ENCODE measurements at places on chromosomes 1 and 21. TPM values are rescaled to one million over a fixed set of nuclear protein-coding genes. Genes with fewer than 3 reads are reported as not detected.

The LDLRAD1 gene
- not detected for total RNA-seq

The SFPQ gene
- total RNA-seq: 104 TPM

The FCRL2 gene
- not detected for total RNA-seq

The GBP1 gene
- total RNA-seq: 42.5 TPM

The PPM1J gene
- total RNA-seq: 0.13 TPM

The TPTE gene
- total RNA-seq: not detected

DNA sequence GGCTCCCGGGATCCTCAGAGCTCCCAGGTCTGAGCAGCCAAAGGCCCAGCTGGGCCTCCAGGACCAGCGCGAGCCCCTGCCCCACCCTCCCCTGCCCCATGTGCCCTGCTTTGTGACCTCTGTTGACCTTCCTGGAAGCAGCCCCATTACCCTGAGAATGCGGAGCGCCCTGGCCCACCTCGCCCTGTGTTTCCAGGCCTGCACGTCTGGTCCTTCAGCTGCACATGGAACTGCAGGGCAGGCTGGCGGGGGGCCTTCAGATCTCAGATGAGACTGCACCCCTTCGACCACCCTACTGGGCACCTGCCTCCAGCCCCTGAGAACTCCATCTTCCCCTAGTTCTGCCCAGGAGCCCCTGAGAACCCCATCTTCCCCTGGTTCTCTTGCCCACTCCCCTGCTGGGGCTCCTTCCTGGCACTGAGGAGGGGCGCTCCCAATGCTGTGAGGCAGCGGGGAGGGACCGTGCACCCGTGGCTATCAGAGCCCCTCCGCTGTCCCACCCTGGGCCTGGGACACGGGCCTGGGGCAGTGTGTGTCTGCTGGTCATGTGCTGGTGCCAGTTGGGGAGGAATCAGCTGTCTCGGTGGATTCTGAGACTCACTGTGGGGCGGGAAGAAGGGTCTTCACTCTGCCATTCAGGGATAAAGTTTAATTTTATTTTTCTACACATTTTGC lies 25.1 kb downstream of the TMEM201 start:
- no peaks in the 10 kb centered on the region for H3K27me3 ChIP-seq
- no peaks in the 10 kb centered on the region for H3K4me1 ChIP-seq
- no peak overlapping the region for H3K27ac ChIP-seq
- DNase-seq: no peak

DNA sequence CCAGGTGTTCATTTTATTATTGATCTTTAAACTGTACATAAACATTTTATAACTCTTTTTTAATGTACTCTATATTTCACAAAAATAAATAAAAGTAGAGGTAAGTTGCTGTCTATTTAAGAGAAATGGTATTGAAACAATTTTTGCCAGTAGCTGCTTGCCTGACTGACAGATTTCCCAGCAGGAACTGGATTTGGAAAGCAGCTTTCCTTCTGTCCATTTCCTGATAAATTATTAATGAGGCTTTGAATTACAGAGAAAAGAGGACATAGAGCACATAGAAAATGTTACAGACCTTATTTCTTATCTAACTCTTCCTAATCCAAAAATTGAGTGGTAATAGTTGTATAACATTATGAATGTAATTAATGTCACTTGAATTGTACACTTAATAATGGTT lies 79.7 kb upstream of the BCL10 start:
- H3K4me1 ChIP-seq: peaks cover 62% of the 10 kb centered on the region
- H3K27me3 ChIP-seq: no peaks in the 10 kb centered on the region
- DNase-seq: no peak

DNA sequence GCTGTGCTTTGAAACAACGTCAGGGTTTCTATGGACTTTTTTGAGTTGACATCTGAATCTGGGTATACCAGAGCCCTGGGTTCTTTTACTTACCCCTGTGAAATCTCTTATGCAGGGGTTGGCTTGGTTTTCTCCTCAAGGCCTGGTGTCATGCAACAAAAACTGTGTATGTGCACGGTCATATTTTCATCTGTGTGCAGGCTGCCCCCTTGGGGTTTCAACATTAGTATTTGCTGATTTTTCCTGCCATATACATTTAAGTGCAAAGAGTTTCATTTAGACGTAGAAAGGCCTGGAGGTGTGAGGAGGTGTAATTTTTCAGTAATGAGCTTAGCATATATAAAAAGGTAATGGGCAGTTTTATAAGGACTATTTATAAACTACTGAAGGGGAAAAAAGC lies 22.0 kb upstream of the ZBTB18 start:
- H3K27me3 ChIP-seq: peaks cover 19% of the 10 kb centered on the region
- no peak overlapping the region for H3K27ac ChIP-seq
- no peaks in the 10 kb centered on the region for H3K4me1 ChIP-seq
- DNase-seq: peak; percentile 16
- no peaks in the 10 kb centered on the region for H3K36me3 ChIP-seq

DNA sequence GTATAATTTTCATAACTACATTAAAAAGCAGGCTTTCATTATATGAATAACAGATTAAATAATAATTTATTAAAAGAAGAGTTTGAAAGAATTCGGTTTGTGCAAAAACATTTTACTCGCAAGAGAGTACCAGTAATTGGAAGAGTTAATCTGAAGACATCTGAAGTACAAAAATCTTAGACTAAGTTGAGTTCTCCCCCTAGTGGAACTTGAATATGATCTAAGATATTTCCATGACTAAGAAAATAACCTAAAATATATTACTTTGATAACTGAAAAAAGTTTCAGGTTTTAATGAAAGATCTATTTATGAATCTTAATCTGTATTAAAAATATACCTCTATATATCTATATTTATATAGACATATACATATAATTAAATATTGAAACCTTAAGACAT lies 112.5 kb upstream of the GFI1 start:
- H3K4me3 ChIP-seq: no peak overlapping the region
- H3K27ac ChIP-seq: no peak overlapping the region
- no peaks in the 10 kb centered on the region for H3K36me3 ChIP-seq
- peak; percentile 72 for DNase-seq
- no peaks in the 10 kb centered on the region for H3K4me1 ChIP-seq

DNA sequence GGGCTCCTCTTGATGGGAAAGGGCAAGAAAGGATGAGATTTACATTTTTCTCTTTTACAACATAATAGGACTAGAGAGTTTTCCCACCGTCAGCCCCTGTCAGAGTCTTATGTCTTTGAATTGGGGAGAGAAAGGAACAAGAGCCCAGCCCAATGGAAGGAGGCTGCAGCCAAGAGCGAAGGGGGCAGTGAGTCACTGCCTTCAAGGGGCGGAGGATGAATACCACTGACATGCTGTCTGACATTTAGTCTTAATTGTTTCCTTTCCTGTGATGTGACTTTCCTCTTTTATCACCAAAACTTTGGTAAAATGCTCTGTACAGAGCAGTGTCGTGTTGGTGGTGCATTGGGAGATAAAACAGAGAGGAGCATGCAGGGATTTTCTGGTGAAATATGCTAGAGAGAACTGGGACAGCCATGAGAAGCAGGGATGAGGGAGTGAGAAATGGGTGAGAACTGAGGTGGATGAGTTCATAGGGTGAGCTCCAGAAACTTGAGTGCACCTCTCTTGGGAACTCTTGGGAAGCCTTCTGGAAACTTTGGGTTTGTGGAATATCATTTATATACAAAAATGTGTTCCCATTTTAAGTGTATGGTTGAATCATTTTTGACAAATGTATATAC lies 179.9 kb upstream of the FGGY start:
- peak overlapping the region; percentile 37 for H3K27ac ChIP-seq
- H3K4me3 ChIP-seq: 0 out of 2 replicates have a peak overlapping the region, but pooled peaks have one; percentile 5
- peak; percentile 75 for DNase-seq
- no peaks in the 10 kb centered on the region for H3K36me3 ChIP-seq
- H3K27me3 ChIP-seq: no peaks in the 10 kb centered on the region
- H3K4me1 ChIP-seq: peaks cover 20% of the 10 kb centered on the region

- no peaks in the 10 kb centered on the region for H3K36me3 ChIP-seq
- no peak overlapping the region for H3K27ac ChIP-seq
- H3K27me3 ChIP-seq: no peaks in the 10 kb centered on the region
- H3K4me3 ChIP-seq: no peak overlapping the region
- no peak for DNase-seq
Measured at GRCh38 chr1:188669728-188670382, 1807.8 kb downstream of the BRINP3 start.

DNA sequence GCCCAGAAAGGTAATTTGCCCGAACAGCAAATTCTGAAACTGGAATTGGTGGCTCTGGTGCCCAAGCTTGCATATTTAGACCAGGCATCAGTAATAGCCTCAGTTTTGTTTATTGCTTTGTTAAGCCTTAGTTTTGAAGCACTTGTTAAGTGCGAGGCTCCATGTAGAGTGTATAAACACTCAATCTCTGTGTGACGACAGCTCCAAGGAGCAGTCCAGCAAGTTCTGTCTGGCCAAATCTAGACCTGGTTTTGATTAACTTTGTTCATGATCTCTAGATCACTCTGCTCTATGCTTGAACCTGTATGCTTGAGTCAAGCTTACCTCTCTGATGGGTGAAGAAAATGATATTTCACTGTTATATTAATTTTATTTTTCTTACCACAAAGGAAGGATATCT lies 37.4 kb downstream of the DOP1B start:
- no peak overlapping the region for H3K27ac ChIP-seq
- H3K27me3 ChIP-seq: no peaks in the 10 kb centered on the region
- H3K36me3 ChIP-seq: no peaks in the 10 kb centered on the region
- no peak overlapping the region for H3K4me3 ChIP-seq

- no peak overlapping the region for H3K4me3 ChIP-seq
- no peaks in the 10 kb centered on the region for H3K27me3 ChIP-seq
- peaks cover 10% of the 10 kb centered on the region for H3K36me3 ChIP-seq
- peaks cover 37% of the 10 kb centered on the region for H3K4me1 ChIP-seq
Measured at GRCh38 chr1:227759341-227760300, 24.4 kb downstream of the SNAP47 start.

GRCh38 chr1:114250683-114251572 lies 97.3 kb upstream of the SYT6 start:
- H3K36me3 ChIP-seq: no peaks in the 10 kb centered on the region
- H3K27ac ChIP-seq: no peak overlapping the region
- no peak overlapping the region for H3K4me3 ChIP-seq
- no peak for DNase-seq
- H3K4me1 ChIP-seq: no peaks in the 10 kb centered on the region
- H3K27me3 ChIP-seq: peaks cover 7% of the 10 kb centered on the region

DNA sequence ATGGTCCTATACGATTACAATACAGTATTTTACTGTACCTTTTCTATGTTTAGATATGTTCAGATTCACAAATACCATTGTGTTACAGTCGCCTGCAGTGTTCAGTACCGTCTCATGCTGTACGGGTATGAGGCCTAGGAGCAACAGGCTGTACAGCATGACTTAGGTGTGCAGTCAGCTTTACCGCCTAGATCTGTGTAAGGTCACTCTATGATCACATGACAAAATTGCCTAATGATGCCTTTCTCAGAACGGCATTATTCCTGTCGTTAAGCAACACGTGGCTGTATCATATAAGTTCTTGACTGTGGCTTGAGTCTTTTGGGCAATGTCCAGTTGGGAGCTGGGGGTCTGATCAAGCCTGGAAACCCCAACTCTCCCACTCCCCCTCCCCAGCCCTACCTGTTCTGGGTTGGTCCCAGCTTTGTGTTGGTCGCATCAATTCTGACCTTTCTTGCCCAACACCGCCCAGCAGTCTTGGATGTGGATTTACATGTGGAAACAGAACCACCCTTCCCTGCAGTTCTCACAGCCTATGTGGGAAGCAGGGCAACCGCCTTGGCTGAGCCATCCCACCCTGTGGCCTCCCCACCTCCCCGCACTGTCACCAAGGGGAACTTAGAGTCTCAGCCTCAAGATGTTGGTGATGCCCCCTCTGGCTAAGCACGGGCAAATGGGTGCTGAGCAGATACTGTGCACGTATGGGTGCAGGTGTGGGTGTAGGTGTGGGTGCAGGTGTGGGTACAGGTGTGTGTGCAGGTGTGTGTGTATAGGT lies 80.2 kb upstream of the ACTL8 start:
- no peaks in the 10 kb centered on the region for H3K4me1 ChIP-seq
- DNase-seq: peak; percentile 42
- H3K36me3 ChIP-seq: no peaks in the 10 kb centered on the region
- H3K4me3 ChIP-seq: no peak overlapping the region

- H3K4me3 ChIP-seq: peak overlapping the region; percentile 45
- no peaks in the 10 kb centered on the region for H3K36me3 ChIP-seq
- H3K4me1 ChIP-seq: no peaks in the 10 kb centered on the region
- no peak overlapping the region for H3K27ac ChIP-seq
Measured at GRCh38 chr1:975896-976683, 5.8 kb downstream of the PERM1 start.

- no peak overlapping the region for H3K4me3 ChIP-seq
- no peak for DNase-seq
- H3K27ac ChIP-seq: no peak overlapping the region
Measured at GRCh38 chr1:12102066-12102465, 39.0 kb downstream of the TNFRSF8 start.

DNA sequence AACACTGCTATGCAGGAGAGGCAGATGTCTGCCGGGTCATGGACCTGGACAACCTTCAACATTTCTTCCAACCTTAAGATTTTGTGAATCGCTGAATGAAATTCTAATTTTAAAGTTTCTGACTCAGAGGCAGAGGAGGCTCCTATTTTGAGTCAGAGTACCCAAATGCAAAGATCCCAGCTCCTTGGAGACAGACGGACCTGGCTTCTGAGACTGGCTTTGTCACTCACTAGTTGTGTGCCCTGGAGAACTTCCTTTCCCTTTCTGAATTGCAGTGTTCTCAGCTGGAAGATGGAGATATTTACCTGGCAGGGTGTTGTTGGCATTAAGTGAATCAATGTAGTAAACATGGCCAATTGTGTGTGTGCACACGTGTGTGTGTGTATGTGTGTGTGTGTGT lies 51.9 kb downstream of the IER5 start:
- no peaks in the 10 kb centered on the region for H3K36me3 ChIP-seq
- peak overlapping the region; percentile 90 for H3K27ac ChIP-seq
- H3K27me3 ChIP-seq: no peaks in the 10 kb centered on the region
- H3K4me3 ChIP-seq: no peak overlapping the region
- H3K4me1 ChIP-seq: peaks cover 49% of the 10 kb centered on the region

GRCh38 chr1:164635059-164635802 lies 76.2 kb downstream of the PBX1 start:
- no peaks in the 10 kb centered on the region for H3K27me3 ChIP-seq
- no peak overlapping the region for H3K4me3 ChIP-seq
- DNase-seq: no peak
- H3K4me1 ChIP-seq: peaks cover 39% of the 10 kb centered on the region
- no peak overlapping the region for H3K27ac ChIP-seq
- H3K36me3 ChIP-seq: no peaks in the 10 kb centered on the region

DNA sequence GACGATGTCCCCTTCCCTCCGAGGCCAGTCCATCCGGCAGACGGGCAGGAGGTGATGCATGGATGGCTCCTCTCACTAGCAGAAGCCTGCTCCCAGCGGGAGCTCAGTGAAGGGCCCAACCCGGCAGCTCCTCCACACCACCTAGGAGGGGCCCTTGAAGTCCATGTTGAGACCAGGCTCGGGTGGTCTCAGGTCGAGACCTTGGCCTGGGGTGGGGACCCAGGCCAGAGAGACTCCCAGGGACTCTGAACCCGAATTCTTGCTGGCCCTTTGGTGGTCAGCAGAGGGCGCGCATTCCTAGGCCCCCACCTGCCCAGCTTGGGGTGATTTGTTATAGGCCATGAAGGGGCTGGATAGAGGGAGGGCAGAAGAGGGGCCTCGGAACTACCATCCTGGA lies 642 bp upstream of the NT5C1A start:
- H3K36me3 ChIP-seq: no peaks in the 10 kb centered on the region
- H3K27ac ChIP-seq: no peak overlapping the region
- peaks cover 43% of the 10 kb centered on the region for H3K27me3 ChIP-seq
- no peaks in the 10 kb centered on the region for H3K4me1 ChIP-seq
